GM12878 (cell line): ENCODE measurements at places on chromosomes 4 and X. TPM values are rescaled to one million over a fixed set of nuclear protein-coding genes. Genes with fewer than 3 reads are reported as not detected.

UGT2B11 gene
- total RNA-seq, result not detected in 2 replicates

BMP3 gene
- 0.90 and 1.2 TPM in 2 replicates for total RNA-seq

FAM9C gene
- not detected in 2 replicates for total RNA-seq

VCX gene
- total RNA-seq, result 0.23 TPM in 1 of 2 replicates, not detected in the other

NAT8L gene
- total RNA-seq, result 0.19 and 0.31 TPM in 2 replicates

C4orf54 gene
- total RNA-seq, result not detected in 2 replicates

MMRN1 gene
- total RNA-seq, result 0.85 and 1.1 TPM in 2 replicates
